ENCODE measurements at places on chromosomes 12 and 14.
A peak's percentile ranks its signal among the peaks of the same experiment; 100 is the strongest.

DNA sequence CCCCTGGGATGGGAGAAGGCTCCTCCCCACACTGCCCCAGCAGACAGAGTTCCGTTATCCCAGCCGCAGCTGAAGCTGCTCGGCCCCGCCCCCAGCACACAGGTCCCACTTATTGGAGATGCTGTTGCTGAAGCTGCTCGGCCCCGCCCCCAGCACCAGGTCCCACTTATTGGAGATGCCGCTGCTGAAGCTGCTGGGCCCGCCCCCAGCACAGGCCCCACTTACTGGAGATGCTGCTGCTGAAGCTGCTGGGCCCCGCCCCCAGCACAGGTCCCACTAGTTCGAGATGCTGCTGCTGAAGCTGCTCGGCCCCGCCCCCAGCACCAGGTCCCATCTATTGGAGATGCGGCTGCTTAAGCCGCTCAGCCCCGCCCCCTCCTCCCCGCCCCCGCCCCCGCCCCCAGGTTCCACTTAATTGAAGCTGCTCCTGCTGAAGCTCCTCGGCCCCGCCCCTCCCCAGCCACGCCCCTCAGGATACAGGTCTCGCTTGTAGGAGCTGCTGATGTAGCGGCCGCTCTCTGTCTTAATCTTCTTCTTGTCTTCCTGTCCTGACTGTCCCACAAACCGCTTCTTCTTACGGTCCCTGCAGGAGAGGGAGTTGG, 12.0 kb downstream of the CFAP73 start:
- peak; percentile 60 for DNase-seq

DNA sequence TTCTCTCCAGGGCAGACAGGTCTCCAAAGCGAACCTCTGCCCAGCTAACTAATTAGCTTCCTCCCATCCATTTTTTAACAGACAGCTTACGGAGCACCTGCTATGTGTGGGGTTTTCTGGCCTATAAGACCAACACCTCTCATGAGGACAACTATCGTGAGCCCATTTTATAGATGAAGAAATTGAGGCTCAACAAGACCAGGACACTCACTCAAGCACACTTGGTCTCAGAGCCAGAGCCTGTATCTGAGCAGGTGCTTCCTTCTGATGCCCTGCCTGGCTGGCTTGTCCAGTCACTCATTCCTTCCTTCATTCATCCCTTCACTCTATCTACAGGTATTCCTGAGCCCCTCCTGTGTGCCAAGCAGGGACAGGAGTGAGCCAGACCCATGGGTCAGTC, 6.1 kb downstream of the TRPV4 start:
- no peak for DNase-seq

DNA sequence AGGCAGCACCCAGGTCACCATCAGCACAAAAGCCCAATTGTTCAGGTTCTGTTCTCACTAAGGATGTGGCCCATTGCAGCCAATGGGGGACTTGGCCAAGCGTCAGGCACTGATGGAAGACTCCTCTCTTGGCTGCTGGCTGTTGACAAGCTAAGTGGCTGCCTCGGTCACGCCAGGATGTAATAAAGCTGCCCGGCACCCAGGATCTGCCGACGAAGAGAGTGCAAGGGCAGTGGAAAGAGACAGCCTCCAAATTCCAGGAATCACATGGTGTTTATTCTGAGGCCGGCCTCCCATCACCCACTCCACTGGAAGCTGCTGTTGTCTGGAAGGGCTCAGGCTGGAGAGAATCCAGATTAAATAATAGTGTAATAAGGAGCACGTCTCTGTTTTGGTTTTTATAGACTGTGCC, 451.8 kb upstream of the TBX3 start:
- DNase-seq = no peak

- DNase-seq = no peak
These were observed 210.1 kb upstream of the DIO3 start for GRCh38 chr14:101351146-101351545.

- no peak for DNase-seq
These were observed 1.7 kb downstream of the ANGEL1 start for GRCh38 chr14:76810953-76811400.

DNA sequence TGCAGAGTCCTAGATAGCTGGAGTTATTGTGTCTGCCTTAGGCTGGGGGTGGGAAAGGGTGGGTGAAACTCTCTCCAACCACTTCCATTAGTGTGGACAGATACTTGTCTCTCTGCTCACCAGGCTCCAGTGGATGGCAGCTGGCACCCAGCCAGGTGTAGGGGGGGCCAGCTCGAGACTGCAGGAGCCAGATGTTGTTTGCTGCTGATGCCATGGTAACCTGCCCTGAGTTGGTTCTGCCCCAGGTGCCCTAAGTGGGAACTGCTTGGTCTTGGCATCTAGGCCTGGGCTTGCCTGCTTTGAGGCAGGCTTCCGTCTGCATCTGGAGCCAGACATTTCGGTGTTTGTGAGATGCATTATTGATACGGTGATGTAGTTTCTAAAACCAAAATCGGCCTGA, 82.2 kb downstream of the ADCK1 start:
- DNase-seq = no peak

- no peak for DNase-seq
These were observed 394.1 kb downstream of the C12orf75 start for GRCh38 chr12:105724641-105725040.

DNA sequence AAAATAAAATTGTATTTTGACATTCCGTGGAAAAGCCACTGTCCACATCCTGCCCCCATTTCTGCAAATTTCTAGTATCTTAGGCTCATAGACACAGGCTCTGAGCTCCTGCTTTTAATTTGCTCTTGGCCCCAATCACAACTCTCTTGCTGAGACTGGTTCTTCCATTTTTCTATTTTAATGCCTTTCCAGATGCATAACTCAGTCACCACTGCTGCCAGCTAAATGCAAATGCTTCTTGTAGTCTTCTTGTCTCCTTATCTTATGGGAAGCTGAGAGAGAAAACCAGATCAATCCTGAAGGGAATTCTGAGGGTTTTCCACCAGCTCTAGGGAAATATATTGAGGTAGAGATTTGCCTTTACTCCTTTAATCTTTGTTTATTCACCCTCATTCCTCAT, 149.0 kb downstream of the DHRS2 start:
- no peak for DNase-seq

DNA sequence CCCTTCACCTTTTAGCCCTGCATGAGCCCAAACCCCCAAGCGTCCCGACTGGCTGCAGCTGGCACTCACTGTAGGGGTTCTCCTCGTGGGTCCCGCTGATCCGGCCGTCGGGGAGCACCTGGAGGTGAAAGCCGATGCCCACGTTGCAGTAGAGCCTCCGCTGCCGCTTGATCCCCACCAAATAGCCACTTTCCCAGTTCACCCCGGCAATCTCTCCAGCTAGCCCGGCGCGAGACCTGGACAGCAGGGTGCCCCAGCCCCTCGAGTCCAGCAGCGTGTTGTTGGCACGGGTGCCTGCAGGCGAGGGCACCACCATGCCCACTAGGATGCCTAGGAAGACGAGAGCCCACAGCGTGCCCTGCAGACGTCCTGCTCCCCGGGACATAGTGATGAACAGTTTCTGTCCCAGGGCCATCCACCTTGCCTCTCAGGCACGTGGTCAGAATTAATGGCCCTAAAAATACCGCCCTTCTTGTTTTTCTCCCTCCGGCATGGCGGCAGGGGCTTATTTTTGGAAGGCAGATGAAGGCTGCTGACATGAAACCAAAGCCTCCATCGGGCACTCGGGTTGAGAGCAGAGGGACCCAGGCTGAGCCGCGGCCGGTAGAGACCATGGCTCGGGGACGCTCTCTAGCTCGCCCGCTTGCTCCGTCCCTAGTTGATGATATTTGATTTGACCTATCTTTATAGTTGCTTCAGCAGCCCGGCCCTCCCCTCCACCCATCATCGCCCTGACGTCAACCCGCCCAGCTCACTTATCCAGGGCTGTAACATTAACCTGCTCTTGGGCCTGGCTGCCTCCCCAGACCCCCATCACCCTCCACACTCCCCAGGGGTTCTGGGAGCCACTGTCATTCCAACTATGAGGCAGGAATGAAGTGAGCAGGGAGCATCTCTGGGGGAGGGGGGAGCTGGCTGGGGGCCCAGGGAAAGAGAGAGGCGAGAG, at the start of gene FGF6:
FGF6 (minus strand) TSS at position 660 of the 946 bp plus-strand sequence; CDS start at position 415, 245 bp downstream.
- DNase-seq = no peak

DNA sequence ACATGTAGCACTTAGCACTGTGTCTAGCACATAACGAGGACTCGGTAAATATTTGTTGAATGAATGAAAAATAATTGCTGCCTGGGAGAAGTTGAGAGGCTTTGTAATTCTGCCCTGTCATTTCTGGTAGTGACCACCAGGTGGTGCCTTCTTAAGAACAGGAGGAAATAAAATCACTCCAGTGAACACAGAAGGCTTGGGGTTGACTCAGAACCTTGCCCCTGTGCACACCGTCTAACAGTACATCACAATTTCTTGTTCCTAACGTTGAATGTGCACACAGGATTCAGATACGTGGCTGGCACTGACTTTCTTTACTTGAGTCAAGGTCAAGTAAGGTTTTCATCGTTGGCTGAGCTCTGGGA, 91.8 kb downstream of the RGS6 start:
- DNase-seq = peak; percentile 19

- no peak for DNase-seq
These were observed 36.7 kb downstream of the RBM19 start for GRCh38 chr12:113929312-113929989.

GRCh38 chr14:92360651-92361370, 37.8 kb downstream of the SLC24A4 start:
- no peak for DNase-seq

DNA sequence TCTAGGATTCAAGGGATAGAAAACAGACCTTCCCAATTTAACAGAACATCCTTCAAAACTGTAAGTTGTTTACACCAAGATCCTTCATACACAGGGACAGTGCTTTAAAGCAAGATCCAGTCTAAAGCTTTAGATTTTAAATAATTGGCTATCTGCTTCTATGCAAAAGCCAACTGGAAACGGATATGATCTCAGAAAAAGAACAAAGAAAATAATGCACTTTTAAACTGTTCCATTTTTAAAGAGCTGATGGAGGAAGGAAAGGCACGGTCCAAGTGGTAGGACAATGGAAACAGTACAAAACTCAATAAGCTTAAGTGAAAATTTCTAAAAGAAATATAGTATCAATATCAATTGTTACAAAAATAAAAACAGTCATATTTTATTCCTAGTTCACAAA, 27.7 kb downstream of the LRP6 start:
- DNase-seq = no peak

DNA sequence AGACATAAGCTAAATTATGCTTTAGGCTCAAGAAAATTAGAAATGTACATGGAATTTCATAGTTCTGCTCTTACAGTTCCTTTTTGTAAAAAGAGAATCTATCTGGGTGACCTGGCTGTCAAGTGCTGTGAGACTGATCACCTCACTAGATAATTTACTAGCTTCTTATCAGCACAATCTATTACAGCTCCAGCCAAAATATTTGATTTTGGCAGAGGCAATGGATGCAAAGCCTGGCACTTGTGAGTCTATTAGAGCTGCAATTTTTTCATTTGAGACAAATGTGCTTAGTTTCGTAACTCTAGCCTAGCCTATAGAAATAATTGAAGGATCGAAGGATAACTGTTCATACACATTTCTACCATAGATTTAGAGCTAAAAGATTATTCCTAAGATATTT, 927.5 kb downstream of the SLC6A15 start:
- no peak for DNase-seq

GRCh38 chr12:117014342-117014887, 84.8 kb downstream of the TESC start:
- DNase-seq = no peak

GRCh38 chr12:79549531-79550271, 141.1 kb downstream of the PAWR start:
- no peak for DNase-seq

- DNase-seq = no peak
These were observed 26.8 kb downstream of the CEP170B start for GRCh38 chr14:104891664-104892530.

DNA sequence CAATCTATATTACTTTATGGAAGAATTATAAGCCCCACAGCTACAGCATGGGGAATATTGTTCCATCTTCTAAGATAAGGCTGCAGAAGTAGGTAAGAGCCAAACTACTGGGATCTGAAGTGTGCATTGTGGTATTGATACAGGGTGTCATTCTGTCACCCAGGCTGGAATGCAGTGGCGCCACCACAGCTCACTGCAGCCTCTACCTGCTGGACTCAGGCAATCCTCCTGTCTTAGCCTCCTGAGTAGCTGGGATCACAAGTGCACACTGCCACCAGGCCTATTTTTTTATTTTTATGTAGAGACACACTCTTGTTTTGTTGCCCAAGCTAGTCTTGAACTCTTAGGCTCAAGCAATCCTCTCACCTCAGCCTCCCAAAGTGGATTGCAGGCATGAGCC, 21.3 kb upstream of the DIP2B start:
- no peak for DNase-seq

DNA sequence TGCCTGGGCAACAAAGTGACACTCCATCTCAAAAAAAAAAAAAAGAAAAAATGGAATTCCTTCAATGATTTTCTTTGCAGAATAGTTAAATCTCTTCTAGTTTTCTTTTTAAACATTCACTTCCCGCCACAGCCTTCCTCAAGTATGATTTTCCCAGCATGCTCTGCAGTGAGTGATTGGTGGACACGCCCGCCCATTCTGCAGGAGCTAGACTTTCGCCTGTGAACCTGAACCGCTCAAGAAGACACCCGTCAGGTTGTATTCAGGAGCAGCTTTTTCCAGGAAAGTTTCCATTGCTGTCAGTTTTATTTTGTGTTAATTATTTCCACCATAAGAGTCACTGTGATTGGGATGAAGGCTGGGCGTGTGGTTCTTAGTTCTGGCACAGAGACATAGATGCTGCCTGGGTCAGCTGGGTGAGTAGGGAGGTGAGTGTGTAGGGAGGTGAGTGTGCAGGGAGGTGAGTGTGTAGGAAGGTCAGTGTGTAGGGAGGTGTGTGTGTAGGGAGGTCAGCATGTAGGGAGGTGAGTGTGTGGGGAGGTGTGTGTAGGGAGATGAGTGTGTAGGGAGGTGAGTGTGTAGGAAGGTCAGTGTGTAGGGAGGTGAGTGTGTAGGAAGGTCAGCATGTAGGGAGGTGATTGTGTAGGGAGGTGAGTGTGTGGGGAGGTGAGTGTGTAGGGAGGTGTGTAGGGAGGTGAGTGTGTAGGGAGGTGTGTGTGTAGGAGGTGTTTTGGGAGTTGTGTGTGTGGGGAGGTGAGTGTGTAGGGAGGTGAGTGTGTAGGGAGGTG, 76.2 kb downstream of the KIF26A start:
- no peak for DNase-seq

DNA sequence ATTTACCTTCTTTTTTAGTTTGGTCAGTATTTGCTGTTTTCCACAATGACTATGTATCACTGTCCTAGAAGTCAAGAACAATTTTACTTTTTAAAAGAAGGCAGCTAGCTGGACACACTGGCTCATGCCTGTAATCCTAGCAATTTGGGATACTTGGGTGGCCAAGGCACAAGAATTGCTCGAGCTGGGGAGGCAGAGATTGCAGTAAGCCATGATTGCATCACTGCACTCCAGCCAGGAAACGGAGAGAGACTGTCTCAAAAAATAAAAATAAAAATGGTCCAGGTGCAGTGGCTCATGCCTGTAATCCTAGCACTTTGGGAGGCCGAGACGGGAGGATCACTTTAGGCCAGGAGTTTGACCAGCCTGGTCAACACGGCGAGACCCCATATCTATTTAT, 28.3 kb downstream of the MDM1 start:
- no peak for DNase-seq

GRCh38 chr12:113983777-113984448, 17.8 kb upstream of the RBM19 start:
- DNase-seq = no peak

- DNase-seq = no peak
These were observed 135.3 kb downstream of the NTF3 start for GRCh38 chr12:5567016-5567725.

Data from RWPE1 (cell line).